AG09319 (cell line): ENCODE measurements at places on chromosomes 2 and 18.

DNA sequence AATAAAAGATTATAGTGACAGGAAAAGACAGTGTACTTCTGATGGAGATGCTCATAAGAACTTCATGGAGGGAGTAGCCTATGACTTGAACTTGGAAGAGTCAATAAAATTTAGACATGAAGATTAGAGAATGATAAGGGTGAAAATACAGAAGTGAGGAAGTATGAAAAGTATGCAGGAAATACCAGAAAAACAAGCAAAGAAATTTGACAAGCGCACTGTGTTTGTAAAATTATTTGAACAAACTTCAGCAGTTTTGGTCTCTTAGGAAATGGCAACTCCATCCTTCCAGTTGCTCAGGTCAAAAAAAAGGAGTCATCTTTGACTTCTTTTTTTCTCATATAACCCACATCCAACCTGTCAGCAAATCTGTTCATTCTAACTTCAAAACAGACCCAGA, 864.0 kb upstream of the ZEB2 start:
- DNase-seq, result no peak

DNA sequence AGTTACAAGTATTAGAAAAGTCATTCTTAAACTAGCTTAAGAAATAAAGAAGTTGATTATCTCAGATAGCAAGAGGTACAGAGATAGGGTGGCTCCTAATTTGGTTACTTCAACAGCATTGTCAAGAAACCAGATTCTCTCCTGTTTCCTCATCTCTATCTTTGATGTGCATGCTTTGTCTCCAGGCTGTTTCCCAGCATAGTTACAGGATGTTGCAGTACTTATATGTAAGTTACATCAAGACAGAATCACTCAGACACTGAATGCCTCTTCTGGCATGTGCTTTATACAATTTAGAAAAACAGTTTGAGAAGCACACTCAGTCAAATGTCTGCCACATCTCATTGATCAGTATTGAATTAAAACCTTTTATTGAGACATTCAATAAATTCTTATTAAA, 189.5 kb upstream of the UBE2E3 start:
- DNase-seq, result peak; percentile 15

GRCh38 chr2:199459286-199460100, 1.8 kb upstream of the SATB2 start:
- DNase-seq, result peak; percentile 86

- peak; percentile 49 for DNase-seq
Observed at GRCh38 chr18:32355896-32356295, 114.8 kb downstream of the GAREM1 start.

DNA sequence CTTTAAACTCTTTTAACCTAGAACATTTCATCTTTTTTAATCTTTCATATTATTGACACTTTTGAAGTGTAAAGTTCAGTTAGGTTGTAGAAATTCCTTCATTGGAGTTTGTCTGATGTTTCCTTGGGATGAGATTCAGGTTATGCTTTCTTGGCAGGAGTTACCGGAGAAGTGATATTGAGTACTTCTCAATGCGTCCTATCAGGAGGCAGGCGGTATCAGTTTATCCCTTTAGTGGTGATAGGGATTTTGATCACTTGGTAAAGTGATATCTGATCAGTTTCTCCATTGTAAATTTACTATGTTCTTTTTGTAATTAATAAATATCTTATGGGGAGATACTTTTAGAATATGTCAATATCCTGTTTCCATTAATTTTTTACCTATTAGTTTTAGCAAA, 78.4 kb downstream of the DTNB start:
- DNase-seq, result no peak

DNA sequence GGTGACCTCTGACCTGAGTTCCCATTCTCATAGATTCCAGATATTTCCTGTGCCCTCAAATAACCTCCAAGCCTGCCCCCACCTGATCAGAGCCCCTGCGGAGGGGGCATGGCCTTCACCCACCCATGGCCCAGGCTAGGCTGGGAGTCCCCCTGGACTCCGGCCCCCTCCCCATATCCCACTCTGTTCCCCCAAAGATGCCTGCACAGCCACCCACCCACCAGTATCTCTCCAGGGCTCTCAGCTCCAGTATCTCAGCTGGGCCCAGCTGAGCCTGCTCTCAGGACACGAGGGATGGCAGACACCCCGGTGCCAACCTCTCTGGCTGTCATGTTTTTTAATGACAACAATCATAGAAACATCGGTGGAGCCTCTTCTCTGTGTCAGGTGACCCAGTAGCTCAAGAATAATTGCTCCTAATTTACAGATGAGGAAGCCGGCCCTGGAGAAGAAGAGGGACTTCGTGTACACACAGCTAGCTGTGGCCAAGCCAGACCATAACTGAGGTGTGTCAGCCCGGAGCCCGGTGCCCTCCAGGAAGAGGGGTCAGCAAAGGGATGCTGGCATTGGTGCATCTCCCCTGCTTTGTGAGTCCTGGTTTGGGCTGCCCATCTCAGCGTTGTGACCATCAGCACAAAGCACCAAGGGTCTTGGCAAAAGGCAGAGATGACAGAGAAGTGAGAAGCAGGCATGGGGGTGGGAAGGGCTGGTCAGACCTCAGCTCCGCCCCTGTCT, 84.4 kb downstream of the SDC1 start:
- DNase-seq, result no peak

GRCh38 chr2:37585982-37586621, 85.3 kb downstream of the CDC42EP3 start:
- DNase-seq, result no peak

GRCh38 chr18:24474406-24474805, 14.0 kb downstream of the HRH4 start:
- DNase-seq, result no peak

GRCh38 chr2:224987733-224988132, 54.5 kb downstream of the DOCK10 start:
- no peak for DNase-seq

DNA sequence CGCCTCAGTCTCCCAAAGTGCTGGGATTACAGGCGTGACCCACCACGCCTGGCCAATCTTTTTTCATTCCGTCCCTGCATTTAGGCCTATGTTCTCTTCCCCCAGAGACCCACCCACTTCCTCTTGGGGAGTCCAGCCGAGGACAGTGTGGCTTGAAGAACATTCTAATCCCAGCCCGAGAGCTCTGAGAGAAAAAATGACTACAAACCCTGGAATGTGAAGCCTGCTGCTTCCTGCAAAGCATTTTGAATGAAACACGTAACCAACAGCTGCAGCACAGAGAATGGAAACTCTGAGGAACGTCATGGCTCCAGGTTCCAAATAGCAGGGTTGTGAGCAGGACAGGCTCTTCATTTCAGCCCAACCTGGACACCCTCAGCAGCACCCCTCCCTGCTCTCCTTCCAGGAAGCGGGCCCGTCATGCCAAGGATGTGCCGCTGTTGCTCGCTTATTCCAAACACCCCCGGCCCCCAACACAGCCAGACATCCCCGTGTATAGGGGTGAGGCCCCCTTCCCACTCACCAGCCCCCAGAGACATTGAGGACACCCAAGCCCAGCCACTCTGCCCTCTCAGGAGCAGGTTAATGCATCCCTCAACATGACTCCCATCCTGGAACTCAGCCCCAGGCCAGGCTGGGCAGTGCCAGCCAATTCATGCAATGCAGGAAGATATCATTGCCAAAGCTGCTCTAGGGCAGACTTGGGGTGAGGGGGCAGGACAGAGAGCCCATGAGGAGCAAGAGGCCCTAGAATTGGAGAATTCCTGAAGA, 139.8 kb downstream of the ZFP36L2 start:
- peak; percentile 95 for DNase-seq

DNA sequence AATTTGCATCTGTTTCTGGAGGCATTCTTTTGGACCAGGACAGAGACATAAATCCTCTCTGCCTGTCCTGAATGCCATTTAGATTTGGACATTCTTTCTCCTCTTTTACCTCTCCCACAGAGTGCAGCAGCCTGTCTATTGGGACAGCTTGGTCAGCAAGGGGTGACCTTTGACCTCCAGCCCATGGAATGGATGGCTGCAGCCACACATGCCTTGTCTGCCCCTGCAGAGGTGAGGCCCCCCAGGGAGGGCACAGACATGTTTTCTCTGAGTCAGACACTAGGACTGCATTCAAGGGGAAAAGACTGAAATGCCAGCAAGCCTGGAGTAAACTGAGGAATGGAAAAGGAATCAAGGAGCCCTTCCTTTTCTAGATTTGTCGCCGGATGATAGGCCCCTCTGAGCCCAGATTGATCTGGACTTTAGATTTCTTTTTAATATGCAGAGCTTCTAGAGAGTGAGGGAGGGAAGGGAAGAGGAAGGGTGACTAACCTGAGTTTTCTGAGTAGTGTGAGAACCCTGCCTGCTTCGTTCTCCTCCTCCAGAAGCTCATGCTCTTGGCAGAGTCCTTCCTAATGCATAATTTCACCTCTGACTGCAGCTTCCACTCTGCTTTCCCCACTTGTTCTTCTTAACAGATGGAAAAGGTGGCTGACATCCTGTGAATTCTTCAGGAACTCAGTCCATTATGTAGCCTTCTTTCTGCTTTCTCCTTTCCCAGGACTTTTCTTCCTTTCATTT, 16.1 kb upstream of the TTLL4 start:
- no peak for DNase-seq

- no peak for DNase-seq
Observed at GRCh38 chr18:75271952-75272351, 61.4 kb downstream of the TSHZ1 start.

- no peak for DNase-seq
Observed at GRCh38 chr2:55158111-55158814, 73.8 kb downstream of the CLHC1 start.

GRCh38 chr18:29218091-29218490, 1041.2 kb upstream of the CDH2 start:
- DNase-seq, result no peak

GRCh38 chr2:39638581-39638980, 27.1 kb upstream of the TMEM178A start:
- DNase-seq, result no peak

- DNase-seq, result no peak
Observed at GRCh38 chr2:176484838-176485237, 215.6 kb downstream of the MTX2 start.

GRCh38 chr2:34031097-34031496, 432.0 kb upstream of the FAM98A start:
- no peak for DNase-seq

GRCh38 chr2:139911160-139911559, 1131.0 kb upstream of the NXPH2 start:
- no peak for DNase-seq

GRCh38 chr2:233013027-233013461, at the start of gene NGEF:
NGEF (minus strand) TSS chr2:233013256; CDS start chr2:232974890, 38,366 bp downstream.
- no peak for DNase-seq

DNA sequence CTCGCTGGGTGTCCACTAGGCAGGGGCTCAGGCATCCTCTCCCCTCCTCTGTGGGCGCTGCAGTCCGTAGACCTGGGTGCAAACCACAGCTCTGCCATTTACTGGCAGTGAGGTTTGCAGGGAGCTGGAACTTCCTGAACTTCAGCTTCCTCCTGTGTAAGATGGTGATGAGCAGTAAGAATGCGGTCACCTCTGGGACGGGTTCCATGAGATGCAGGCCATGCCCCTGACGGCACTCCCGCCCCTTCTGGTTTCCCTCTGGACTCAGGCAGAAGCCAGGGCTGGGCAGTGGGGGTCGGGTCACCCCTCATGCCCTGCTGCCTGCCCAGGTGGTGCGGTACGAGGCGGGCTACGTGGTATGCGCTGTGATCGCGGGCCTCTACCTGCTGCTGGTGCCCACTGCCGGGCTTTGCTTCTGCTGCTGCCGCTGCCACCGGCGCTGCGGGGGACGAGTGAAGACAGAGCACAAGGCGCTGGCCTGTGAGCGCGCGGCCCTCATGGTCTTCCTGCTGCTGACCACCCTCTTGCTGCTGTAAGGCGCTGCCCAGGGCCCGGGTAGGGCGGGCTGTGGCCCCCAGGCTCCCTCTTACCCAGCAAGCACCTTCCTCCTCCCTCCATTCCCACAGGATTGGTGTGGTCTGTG, 1.5 kb downstream of the PROM2 start:
- DNase-seq, result no peak

DNA sequence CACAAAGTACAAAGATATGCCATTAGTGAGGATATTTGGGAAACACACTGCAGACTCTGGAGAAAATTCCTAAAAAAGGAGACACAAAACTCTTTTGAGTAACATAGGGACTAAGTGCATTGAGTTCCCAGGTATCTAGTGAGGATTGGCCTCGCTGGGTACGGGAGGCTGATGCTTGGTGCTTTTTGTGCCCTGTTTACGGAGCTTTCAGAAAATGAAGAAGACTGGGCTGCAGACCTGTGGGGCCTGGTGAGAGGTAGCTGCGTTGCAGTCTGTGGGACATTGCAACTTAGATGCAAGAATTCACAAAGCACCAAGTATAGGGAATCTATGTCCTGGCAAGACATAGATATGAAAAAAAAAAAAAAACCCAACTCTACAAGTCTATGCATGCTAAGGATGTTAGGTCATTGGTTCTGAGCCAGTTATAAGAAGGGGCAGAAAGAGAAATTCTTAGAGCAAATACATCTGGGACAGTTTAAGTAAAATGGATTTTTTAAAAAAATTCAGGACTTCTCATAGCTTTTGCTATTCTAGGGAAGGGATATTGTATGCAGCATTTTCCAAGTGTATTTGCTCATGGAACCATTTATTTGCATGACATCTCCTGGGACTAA, 156.0 kb downstream of the SLC4A3 start:
- no peak for DNase-seq

- no peak for DNase-seq
Observed at GRCh38 chr2:86072271-86072858, 33.3 kb downstream of the POLR1A start.

DNA sequence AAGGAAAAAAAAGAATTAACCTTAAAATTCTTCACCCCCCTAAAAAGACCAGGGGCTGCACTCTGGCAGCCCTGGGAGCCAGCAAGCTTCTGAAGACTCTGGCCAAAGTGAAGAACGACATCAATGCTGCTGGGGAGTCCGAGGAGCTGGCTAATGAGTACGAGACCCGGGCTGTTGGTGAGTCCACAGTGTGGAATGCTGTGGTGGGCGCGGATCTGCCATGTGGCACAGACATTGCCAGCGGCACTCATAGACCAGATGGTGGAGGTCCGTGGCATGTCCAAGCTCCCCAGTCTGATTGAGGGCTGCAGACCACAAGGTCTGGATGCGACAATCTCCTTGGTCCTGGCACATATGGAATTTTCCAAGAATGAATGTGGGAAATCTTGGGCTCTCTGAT, 47.4 kb downstream of the TRPM8 start:
- DNase-seq, result no peak

- DNase-seq, result no peak
Observed at GRCh38 chr2:11410101-11410500, 55.9 kb downstream of the E2F6 start.

DNA sequence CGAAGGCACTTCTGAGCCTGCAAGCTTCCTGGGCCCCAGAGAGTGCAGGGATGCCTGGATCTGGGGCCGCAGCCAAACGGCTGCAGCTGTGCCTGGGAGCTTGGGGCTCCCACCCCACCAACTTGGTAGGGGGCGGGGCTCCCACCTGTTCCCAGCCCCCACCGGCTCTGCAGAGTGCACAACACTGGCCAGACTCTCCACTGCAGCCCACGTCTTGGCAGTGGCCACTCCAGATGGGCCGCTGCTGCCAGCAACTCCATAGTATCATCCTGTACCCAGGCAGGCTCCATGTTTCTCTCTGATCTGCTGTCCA, 9.9 kb downstream of the DYSF start:
- no peak for DNase-seq

- DNase-seq, result no peak
Observed at GRCh38 chr2:239054921-239055320, 207.0 kb downstream of the TWIST2 start.

GRCh38 chr2:20208476-20208859, 16.5 kb downstream of the SDC1 start:
- DNase-seq, result no peak
